ENCODE measurements at places on chromosomes 7 and 10.
A peak's percentile ranks its signal among the peaks of the same experiment; 100 is the strongest.

DNA sequence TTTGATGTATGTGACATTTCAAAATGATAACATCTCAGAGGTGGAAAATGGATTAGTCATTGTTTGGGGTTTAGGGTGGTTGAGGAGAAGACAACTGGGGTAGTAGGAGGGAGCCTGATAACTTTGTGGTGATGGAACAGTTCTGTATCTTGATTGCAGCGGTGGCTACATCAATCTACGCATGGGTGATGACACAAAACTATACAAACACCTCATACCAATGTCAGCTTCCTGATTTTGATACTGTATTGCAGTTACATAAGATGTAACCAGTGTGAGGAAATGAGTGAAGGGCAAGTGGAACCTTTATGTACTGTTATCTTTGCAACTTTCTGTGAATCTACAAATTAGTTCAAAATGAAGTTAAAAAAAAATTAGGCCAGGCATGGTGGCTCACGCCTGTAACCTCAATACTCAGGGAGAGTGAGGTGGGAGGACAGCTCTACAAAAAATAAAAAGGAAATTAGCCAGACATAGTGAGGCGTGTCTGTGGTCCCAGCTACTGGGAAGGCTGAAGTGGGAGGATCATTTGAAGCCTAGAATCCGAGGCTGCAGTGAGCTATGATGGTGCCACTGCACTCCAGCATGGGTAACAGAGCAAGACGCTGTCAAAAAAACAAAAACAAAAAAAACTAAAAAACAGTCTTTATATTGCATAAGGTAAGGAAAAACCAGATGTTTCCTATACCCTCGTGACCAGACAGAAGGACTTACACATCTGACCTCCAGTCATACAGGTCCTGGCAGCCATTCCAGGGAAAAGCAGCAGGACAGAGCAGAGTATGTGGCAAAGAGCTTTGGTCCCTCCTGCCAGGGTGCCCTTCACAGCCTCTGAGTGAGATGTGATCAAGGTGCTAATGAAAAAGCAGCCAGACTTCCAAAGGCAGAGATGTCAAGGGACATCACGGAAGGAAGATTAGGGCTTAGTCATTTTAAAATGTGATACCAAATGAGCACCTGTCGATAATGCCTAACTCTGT, 50.8 kb downstream of the CYTH3 start:
- DNase-seq: peak; percentile 56

GRCh38 chr7:27112955-27113949, 10.8 kb upstream of the HOXA2 start:
- no peak for DNase-seq

DNA sequence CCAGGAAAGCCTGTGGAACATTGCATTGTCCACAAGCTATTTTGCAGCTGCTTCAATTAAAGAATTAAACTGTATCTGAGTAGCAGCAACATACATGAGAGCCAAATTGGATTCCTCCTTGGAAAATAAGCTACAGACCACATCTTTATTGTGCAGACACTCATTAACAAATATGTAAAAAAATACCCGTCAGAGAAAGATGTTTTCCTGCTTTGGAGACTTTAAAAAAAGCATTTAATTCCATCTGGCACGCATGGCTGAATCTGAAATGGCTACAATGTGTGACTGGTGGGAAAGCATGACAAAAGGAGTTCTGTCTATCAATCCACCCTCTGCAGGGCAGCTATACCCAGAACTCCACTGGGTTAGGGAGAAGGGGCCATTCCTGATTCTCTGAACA, 73.1 kb upstream of the HPS1 start:
- DNase-seq: no peak

DNA sequence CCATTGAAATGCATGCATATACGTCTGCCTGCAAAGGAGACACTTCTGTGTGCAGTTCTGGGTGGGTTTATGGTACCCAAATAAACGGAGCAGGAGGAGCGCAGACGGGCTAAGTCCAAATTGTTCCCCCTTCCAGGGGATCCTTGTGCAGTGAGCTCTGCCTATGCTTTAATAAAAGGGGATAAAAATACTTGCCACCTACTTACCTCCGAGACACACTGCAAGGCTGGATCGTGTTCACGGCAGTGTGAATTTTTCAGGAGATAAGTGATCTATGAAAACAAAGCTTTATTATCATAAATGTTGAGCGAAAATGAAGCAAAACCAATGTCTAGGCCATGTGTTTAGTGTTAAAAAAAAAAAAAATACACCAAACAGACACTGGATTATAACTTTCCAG, 308.8 kb upstream of the AOAH start:
- DNase-seq: no peak

GRCh38 chr10:103621783-103622125, 128.2 kb downstream of the NEURL1 start:
- no peak for DNase-seq

DNA sequence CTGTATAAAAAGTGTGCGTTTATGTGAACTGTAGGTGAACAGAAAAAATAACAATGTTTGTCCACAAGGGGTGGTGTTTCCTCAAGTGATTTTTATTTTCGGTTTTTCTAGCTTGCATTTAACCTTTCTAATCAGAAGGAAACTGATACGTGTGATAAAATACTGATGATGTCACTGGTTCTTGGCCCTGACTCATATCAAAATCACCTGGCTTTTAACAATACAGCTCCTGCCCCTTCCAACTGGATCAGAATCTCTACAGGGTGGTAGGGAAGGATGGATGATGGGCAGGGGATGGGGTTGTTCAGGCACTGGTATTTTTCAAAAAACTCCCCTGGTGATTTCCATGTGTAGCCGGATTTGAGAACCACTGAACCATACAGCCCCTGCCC, 10.9 kb downstream of the NPFFR1 start:
- DNase-seq: no peak

- DNase-seq: no peak
Observed at GRCh38 chr7:158856883-158857668, 718 bp downstream of the DYNC2I1 start.

DNA sequence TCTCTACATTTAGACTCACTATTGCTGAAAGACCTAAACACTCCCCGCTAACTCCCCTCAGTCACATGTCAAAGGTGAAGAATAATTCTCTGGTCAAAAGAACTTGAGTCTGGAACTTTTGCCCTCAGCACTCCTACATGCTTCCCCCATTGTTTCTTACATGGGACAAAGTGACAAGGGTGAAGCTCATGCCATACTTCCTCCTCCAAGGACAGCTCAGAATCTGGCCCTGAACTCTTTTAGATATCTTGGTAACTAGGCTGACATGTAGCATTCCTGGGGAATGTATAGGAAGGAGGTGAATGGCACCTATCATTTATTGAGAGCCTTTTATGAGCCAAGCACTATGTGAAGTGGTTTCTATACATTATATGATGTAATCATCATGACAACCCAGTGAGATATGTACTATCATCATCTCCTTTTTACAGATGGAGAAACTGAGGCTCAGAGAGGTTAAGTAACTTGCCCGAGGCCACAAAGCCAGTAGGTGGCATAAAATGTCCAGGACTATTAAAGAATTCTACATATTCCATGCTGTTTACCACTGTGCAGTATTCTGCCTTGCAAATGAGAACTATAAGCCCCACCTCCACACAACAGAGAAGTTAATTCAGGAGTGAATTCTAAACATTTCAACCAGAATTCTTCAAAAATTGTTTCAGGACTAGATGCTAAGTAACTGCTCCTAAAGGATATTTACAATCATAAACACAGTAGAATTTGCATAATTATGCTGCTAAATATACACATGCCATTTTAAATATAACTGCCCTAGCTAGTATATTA, 246.6 kb downstream of the ARHGAP21 start:
- DNase-seq: no peak

DNA sequence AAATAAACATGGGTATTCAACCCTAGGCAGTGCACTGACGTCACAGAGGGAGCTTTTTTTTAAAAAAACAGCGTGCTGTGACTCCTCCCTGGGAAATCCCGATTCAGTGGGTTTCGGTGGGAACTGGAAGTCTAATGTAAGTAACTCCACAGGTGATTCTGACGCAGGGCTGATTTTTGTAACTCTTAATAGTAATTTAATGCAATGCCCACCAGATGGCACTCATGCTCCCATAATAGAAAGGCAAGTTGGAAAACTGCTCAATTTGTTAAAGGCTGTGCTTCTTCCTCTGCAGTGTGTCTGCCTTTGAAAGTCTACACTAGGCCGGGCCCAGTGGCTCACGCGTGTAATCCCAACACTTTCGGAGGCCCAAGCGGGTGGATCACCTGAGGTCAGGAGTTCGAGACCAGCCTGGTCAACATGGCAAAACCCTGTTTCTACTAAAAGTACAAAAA, 10.9 kb upstream of the RSU1 start:
- peak; percentile 61 for DNase-seq

- no peak for DNase-seq
Observed at GRCh38 chr7:150379441-150380379, 580 bp downstream of the ZNF775 start.

DNA sequence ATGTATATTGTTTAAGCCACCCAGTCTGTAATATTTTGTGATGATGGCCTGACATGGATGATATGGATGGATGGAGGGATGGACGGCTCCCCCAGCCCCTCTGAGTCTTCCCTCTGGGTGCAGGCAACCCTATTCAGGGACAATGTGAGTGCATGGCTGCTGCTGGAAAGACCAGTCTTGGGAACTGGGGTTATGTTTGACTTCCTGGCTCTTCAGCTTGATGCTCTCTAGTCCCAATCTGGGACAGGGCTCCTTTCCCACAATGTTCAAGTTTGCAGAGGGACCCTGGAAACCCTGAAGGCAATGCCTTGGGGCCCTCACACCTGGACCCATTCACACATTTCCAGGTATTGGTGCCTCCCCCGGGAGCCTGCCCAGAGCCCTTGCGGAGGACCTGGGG, 52.3 kb upstream of the RET start:
- no peak for DNase-seq

- no peak for DNase-seq
Observed at GRCh38 chr10:126376956-126377355, 11.3 kb downstream of the ADAM12 start.

DNA sequence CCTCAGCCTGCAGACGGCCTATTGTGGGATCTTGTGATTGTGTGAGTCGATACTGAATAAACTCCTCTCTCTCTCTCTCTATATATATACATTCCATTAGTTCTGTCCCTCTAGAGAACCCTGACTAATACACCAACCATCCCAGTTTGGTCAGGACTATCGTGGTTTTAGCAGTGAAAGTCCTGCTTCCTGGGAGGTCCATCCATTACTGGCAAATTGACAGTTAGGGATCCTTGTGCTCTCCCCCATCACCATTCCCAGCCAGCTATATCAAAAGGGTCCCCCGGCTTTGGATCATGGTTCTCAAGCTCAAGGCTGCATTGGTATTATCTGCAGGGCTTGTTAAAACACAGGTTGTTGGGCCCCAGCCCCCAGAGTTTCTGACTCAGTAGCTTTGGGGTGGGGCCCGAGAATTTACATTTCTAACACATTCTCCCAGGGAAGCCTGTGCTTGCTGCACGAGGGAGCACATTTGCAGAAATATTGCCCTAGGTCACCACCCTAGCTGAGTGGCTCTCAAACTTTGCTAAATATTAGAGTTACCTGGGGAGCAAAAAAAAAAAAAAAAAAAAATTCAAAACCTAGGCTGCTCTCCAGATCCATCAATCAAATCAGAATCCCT, 899.1 kb upstream of the AUTS2 start:
- DNase-seq: no peak

DNA sequence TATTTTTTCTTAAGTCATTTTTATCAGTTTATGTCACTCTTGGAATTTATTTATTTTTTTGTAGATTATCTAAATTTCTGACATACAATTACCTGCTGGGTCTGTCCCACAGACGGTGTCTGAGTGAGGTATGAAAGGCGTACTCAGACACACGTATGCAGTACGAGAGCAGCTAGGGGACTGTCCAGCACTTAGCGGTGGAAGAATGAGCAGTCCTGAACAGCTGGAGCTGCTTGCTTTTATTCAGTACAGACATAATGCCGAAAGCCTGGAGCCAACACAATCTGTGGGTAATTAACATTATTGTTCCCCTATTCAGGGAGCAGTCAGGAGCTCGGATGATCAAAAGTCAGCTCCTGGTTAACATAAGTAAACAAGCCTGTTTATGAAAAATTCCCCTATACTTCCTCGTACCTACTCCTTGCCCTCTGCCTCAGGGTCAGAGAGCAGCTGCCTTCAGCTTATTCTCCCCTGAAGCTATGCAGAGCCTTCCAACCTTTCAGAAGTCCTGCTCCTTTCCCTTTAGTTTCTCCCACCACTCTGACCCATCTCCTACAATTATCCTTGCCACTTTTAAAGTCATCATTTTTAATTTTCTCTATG, 488.0 kb upstream of the POM121L12 start:
- DNase-seq: no peak

- DNase-seq: no peak
Observed at GRCh38 chr7:152677808-152678670, 2.1 kb upstream of the XRCC2 start.

- DNase-seq: no peak
Observed at GRCh38 chr7:25727446-25727845, 424.6 kb upstream of the NFE2L3 start.

- no peak for DNase-seq
Observed at GRCh38 chr7:11709196-11709595, 122.8 kb downstream of the THSD7A start.

DNA sequence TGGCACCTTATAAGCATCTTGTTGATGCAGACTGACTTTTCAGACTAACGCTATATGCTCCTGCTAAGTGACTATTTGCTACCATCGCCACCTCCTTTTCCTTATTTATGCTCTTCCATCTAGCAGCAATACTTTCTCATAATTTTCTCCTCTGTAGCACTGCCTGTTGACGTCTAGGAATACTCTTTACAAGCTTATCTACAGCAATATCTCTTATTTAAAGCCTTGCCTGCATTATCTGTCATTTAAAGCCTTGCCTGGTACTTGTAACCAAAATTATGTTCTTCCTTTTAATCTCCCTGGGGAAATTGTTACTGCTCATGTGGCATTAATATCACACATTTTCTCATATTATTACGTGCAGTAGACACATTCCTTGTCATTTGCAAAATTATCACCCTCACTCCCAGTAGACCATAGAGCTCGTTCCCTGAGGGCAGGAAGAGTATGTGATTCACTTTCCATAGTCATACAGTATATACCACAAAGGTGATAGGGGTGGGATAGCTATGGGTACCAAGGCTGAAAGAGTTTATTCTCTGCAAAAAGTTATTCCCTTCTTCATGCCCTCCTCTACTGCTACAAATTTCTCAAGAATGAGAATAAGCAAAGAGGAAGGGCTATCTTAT, 359.7 kb upstream of the PCDH15 start:
- DNase-seq: no peak
